Fibroblast of the aortic adventitia (primary cell): ENCODE measurements at places on chromosomes 13 and 19. TPM values are rescaled to one million over a fixed set of nuclear protein-coding genes. Genes with fewer than 3 reads are reported as not detected.

SLC8A2 gene
- not detected in 2 replicates for total RNA-seq

ARHGEF7 gene
- total RNA-seq: 24.8 and 35.9 TPM in 2 replicates

C1QTNF9 gene
- total RNA-seq: not detected in 2 replicates

ZNF573 gene
- 10.4 and 34.8 TPM in 2 replicates for total RNA-seq

NANOS2 gene
- not detected in 2 replicates for total RNA-seq

DKKL1 gene
- 0.18 TPM in 1 of 2 replicates, not detected in the other for total RNA-seq

ZNF549 gene
- 1.1 and 5.3 TPM in 2 replicates for total RNA-seq
